ENCODE measurements at places on chromosomes 11 and 22.

- DNase-seq, result no peak
Observed at GRCh38 chr11:84117394-84117793, 831.2 kb upstream of the CCDC90B start.

DNA sequence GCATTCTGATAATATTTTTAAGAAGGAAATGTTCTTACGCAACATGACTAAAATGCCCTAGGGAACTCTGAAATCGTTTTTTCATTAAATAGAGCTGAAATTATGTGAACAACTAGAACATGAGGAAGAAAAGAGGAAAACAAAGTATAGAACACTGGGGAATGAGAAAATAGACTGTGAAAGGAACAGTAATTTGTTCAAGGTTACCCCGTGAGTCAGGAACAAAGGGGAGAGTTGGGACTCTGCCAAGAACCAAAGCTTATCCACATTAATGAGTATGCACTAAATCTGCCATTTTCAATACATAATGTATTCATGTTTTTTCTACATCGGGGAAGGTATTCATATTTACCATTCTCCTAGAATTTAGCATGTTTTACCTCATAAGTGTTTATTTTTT is 961.8 kb upstream of the CCDC90B start:
- no peak for DNase-seq

- no peak for DNase-seq
Observed at GRCh38 chr11:15497366-15497765, 382.6 kb downstream of the INSC start.

GRCh38 chr11:66107600-66108510 is 37.8 kb downstream of the PACS1 start:
- no peak for DNase-seq

GRCh38 chr22:26172389-26172990 is 3.2 kb downstream of the SEZ6L start:
- peak; percentile 49 for DNase-seq

DNA sequence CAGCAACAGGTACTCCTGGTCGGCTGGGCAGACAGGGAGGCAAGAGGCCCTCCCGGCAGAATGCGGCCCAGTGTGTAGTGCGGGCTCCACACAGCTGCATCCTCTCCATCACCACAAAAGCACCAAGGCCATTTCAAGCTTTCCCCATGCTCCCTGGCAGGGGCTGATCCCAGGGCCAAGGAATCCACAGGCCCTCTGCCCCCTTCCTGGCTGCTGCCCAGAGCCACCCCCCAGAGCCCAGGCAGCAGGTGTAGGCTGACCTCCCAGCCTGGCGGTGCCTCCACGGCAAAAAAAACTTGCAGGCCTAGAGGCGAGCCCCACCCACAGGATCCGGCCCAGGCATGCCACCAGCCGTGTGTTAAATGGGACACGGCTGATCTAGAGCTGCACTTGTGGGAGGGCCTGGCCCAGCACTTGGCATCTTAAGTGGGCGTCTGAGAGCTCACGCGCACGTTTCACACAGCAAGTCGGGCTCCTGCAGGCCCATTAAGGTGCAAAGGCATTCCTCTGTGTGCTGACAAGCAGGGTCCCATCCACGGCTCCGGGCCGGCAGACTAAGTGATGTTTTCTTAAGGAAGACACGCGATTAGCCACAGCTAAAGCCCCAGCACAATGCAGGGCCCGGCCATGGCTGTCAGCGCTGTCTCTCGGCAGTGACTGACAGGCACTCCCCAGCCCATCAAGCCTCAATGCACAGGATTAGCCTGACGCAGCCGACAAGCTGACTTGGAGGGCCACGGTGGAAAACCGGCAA is 19.8 kb upstream of the GNB1L start:
- DNase-seq, result peak; percentile 83

GRCh38 chr11:61814247-61814957 is 2.4 kb downstream of the FADS1 start:
- DNase-seq, result no peak

- no peak for DNase-seq
Observed at GRCh38 chr11:61004761-61005181, 33.3 kb downstream of the CD6 start.

GRCh38 chr11:65577756-65578109 is 1.9 kb downstream of the EHBP1L1 start:
- no peak for DNase-seq

- no peak for DNase-seq
Observed at GRCh38 chr11:3106736-3107524, 49.7 kb upstream of the CARS1 start.

GRCh38 chr11:102284008-102284407 is 33.3 kb upstream of the BIRC3 start:
- no peak for DNase-seq

DNA sequence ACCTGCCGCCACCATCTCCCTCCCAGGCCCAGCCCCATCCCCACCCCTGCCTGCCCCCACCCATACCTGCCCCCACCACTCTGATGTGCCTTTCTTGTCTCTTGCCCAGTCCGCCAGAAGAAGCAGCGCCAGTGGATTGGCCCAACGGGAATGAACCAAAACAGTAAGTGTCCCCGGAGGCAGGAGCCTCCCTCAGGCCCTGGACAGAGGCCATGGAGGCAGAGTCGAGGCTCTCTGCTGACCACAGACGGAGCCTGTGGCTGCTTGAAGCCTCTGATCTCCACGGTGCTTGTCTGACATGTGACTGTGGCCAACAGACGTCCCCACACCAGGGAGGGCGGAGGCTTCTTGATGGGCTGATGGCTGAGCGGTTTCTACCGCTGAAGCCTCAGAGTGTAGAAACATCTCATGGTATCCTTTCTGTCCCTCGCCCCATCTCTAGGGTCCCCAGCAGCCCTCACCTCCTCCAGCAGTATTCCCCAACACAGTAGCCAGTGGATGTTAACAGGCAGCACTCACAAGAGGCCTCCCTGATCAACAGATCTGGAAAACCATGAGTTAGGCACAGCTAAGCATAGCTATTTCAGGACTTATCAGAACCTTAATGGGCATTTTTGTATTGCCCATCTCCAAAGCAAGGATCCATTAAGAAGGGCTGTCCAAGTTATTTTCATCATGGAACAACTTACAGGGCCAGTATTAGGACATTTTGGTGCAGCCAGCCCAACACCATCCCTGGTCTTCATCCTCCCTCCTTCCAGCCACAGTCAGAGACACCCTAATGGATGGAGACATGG is 21.7 kb downstream of the CD5 start:
- peak; percentile 29 for DNase-seq

DNA sequence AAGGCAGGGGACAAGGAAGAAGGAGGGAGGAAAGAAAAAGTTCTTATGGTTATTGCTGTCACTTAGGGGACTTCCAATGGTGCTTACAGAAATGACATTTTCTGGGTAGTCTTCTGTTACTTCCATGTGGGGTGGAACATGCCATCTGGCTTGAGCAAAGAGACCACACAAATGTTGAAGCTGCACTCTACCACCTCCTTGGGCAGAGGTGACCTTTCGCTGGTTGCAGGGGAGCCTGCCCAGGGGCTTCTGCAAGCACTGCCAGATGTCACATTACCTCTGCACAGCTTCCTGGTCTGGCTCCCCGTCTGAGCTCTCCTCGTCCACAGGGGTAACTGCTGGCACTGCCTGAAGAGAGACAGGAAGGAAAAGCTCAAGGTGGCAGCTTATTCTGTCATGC is 32.6 kb upstream of the APOA1 start:
- no peak for DNase-seq

DNA sequence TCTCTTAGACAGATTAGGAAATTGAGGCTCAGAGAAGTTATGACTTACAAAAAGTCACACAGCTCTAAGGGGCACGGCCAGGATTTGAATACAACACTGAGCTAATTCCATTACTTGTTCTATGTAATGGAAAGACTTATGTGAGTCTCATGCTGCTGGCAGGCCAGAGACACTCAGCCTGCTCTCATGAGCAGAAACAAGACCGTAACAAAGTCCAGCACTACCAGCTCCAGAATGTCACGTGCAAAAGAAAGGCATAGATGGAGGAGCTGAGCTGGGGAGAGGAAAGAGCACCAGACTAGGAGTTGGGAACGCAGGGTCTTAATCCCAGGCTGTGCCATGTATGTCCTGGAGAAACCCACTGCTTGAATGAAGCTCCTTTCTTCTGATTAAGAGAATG is 1.8 kb downstream of the CHRDL2 start:
- no peak for DNase-seq

GRCh38 chr22:37560608-37561211 is 430 bp downstream of the CDC42EP1 start:
- peak; percentile 48 for DNase-seq

DNA sequence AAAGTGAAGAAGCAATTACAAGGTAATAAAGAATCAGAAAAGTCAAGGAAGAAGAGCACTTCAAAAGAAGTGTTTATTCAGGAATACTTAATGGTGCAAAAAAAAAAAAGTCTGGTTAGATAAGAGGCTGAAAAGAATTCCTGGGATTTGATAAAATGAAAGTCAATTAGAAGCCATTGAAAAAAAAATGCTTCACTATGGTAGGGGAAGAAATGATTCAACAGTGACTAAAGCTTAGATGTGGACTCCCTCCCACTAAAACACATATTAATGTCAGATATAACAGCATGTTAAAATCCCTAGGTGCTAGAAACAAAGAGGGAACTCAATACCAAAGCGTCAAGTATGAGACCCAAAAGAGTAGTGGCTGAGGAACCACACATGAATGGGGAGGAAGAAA is 335.3 kb upstream of the PITPNB start:
- DNase-seq, result no peak

DNA sequence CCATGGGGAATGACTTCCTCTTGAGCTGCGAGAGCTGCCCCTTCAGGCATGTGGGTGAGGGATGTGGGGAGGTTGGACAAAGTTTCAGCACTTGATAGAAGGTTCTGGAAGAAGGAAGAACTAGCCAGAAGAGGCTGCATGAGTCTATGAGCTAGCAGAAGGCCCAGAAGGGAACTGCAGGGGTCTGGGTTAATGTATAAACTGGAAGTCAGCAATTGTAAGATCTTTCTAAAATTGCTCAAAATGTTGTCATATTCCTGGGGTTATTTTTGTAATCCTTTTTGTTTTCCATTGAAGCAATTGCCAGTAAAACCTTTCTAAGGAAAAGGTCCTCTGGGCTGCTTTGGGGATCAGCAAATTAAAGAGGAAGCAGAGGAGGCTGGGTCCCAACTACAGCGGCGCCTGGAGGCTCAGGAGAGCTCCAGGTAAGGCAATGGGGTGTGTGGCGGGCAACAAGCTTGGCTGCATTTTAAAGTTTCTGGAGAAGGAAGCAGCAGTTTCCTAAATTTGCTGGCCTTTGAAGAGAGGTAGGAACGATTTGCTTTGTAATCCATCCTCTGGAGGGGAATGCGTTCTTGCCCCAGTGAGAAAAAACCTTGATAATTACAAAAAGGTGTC is 29.2 kb downstream of the ADAMTS15 start:
- DNase-seq, result no peak

DNA sequence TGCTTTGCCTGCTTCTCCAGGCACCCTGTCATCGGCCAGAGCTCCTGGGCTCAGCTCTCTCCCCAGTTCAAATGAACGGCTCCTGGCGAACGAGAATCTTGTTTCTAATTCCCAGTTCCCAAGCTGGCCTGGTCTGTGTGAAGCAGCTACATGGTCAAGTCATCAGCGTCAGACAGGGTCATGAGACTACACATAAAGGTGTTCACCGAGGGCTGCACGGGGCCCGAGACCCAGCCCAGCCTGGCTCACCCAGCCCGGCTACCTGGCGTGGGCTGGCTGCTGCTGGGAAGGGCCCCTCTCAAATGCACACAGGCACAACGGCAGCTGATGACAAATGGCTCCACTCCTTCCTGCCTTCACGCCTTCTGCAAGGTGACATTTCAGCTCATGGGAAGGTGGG is 14.6 kb upstream of the CELSR1 start:
- DNase-seq, result no peak

- DNase-seq, result peak; percentile 52
Observed at GRCh38 chr11:120513436-120514315, 2.1 kb downstream of the GRIK4 start.

Measured in retina (tissue), 1 donor.